ENCODE measurements at places on chromosomes 5 and 9.

DNA sequence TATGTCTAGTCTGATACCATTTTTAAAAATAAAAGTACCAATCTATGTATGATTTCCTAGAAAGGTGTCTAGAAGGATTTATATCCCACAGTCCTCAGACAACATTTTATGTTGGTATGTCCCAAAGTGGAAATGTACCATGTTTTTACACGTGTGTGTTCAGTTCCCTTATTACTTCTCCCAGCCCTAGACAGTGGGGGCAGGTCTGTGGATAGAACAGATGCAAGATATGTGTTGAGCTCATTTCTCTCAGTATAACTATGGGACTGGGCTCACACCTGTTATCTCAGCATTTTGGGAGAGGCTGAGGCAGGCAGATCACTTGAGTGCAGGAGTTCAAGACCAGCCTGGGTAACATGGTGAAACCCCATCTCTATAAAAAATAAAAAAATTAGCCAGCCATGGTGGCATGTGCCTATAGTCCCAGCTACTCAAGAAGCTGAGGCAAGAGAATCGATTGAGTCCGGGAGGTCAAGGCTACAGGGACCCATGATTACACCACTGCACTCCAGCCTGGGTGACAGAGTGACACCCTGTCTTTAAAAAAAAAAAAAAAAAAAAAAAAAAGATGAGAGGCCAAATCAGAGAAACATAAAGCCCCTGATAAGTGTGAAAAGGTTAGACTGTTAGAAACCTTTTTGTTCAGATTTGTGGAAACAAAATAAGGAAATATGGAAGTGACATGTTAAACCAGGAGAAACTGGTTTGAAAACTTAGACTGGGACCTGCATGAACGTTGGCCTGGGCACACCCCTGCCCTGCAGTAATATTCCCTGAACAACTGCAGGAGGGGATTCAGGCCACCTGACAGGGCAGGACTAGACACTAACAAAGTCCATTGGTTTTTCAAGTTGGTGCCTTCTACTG lies 7.4 kb upstream of the SLC2A8 start:
- no peak for DNase-seq

DNA sequence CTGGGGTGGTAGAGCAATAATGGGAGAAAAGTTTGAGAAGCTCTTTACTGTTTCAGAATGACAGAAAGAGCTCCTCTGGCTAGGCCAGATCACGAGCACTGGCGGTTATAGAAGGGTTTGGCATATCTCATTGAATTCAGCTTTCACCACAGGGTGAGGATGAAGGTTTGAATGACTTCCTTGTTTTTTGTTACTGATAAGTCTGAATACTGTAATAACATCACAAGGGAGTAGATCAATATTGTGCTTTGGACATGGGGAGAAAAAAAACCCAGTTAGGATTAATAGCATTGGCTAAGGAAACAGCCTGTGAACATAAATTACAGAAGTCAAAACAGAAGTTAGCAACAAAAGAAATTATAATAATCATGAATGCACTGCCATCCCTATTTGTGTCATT lies 9.4 kb downstream of the PHAX start:
- DNase-seq = no peak

DNA sequence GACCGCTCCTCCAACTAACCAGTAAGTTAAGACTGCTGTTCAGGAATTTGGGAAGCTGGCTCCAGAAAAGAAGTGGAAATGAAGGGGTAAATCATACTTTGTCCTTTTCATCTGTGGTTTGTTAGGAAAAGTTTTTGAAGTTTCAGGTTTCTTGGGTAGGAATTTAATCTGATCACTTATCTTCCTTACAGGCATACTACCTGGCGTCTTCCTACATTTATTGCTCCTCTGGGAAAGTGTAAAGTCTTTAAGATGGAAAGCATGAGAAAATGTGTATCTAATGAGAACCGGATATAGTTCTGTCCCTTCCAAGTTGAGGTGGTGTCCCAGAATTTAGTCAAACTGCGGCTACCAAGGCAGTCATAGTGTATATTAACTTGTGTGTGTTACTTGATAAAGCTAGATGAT lies 1.3 kb downstream of the RASA1 start:
- DNase-seq = peak; percentile 28

GRCh38 chr5:112189391-112189790 lies 229.7 kb downstream of the EPB41L4A start:
- DNase-seq = no peak

DNA sequence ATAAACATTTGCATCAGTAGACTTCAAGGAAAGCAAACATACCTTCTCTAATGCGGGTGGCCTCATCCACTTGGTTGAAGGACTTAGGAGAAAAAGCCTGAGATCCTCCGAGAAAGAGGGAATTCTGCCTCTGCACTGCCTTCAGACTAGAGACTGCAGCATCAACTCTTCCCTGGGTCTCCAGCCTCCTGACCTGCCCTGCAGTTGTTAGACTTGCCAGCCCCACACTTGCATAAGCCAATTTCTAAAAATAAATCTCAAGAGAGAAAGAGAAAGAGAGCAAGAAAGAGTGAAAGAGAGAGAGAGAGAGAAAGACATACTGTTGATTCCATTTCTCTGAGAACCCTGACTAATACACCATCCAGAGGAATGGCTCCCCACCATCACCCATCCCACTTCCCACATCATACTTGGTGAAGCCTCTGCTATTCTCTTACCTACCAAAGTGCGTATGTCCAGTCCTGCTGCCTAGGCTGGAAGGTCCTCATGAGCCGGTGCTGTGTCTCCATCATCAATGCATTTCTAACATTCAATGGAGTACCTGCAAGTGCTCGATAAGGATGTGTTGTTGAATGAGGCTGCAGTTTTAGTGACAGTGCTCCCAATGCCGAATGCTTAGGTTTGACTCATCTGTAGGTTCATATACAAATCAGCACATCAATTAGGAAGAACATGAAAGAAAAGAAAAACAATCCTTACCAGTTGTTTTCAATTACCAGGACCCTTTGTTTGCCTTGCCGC lies 35.1 kb downstream of the ZNF622 start:
- DNase-seq = no peak

DNA sequence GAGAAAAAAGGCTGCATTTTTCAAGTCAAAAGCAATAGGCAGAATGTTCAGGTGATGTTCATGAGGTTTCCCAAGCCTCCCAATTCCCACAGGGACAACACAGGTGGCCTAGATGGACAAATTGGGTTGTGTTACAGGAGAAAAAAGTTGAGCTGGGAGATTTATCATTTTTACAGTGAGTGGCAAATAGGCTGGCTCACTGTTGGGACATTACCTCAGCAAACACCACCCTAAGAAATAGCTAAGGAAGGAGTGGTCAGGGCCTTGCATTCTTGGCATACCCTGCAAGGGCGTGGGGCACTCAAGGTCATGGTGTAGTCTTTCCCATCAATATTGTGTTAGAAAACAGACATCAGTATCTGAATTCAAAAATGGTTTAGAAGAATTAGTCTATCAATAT lies 23.3 kb upstream of the CPLANE1 start:
- peak; percentile 77 for DNase-seq

DNA sequence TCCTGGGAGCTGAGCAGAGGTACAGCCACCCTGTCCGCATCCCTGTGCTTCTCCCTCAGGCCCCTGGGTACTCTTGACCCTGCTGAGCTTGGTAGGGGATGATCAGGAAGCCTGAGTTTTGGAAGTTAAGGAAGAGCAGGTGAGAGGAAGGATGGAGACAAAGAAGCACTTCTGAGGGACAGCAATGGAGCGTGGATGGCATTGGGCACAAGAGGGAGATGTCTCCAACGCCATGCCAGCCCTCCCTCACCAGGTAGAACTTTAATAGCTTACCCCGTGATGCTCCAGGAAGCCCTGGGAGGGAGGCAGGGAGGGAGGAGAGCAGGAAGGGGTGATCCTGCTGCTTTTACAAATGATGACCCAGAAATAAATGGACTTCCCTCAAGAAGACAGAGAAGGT lies 29.9 kb upstream of the SMU1 start:
- no peak for DNase-seq

- peak; percentile 22 for DNase-seq
Measured at GRCh38 chr9:4290427-4290837, 9.4 kb downstream of the GLIS3 start.

DNA sequence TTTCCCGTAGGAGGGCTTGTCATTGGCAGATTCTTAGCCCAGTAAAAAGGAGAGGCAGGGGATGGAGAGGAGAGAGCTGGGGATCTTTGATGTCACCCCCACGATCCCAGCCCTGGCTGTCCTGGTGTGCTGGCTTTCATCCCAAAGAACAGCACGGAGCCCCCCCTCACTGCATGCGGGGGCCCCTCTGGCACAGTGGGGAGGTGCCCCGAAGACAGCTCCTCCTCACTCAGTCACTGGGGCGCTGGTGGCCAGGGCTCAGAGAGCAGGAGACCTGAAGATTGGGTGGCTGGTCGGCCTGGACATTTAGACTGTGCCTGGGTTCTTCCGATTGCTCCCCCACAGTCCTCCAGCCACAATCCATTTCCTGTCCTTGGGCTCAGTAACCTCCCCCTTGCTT lies 207.5 kb downstream of the MELK start:
- DNase-seq = no peak

- no peak for DNase-seq
Measured at GRCh38 chr5:81826128-81826527, 75.2 kb upstream of the SSBP2 start.

DNA sequence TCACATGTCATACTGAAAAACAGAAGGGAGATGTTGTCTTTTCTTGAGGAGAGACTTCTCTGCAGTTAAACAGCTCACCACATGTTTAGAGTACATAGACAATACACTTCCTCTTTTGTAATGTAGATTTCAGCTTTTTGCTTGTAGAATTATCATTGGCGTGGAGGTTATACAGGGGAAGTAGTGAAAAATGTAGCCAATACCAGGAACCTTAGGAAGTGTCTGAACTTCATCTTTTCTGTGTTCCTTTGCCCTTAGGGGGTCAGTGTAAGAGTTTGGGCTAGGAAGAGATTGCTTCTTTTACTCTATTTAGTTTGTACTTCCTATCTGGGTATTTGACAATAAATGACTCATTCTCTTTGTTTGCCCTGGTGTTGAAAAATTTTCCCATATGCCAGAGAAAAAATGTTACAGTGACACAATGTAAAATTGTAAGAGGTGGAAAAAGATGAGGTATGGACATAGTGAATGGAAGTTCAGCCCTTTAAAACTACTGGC lies 21.0 kb upstream of the CDKN2B start:
- DNase-seq = peak; percentile 55

DNA sequence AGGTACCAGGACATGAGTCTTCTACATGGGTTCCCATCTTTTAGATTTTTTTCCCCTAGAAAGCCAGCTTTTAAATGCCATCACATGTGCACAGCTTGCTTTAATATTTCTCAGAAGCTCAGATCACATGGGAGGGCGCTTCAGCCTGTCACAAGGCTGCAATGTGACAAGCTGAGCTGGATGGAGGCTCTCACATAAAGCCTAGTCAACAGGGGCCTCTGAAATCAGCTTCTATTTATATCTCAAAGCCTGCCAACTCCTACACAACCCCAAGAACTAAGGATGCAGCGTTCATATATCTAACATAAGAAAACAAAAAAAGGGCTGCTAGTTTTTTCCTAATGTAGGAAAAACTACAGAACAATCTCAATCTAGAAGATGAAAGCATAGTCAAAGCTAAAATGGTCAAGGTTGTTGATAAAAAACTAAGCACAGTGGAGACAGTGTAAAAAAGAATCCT lies 2.3 kb downstream of the ZFAND5 start:
- peak; percentile 61 for DNase-seq

DNA sequence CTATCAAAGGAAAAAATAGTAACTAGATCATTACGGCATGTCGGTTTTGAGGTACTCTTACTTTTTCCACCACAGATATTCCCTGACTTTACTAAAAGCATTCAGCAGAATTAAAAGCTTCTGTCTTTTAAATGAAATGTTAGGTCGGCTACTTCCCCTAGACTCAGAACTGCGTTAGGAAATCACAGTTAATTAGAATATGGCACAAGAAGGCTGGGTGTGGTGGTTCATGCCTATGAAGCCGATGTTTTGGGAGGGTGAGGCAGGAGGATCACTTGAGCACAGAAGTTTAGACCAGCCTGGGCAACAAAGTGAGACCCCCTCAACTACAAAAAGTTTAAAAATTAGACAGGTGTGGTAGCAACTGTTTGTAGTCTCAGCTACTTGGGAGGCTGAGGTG lies 24.4 kb downstream of the CEMIP2 start:
- no peak for DNase-seq

GRCh38 chr5:161078793-161079192 lies 226.8 kb upstream of the ATP10B start:
- DNase-seq = peak; percentile 59

GRCh38 chr5:128927644-128928043 lies 37.6 kb upstream of the SLC27A6 start:
- DNase-seq = no peak

GRCh38 chr5:171445644-171446516 lies 26.4 kb downstream of the FGF18 start:
- DNase-seq = no peak

DNA sequence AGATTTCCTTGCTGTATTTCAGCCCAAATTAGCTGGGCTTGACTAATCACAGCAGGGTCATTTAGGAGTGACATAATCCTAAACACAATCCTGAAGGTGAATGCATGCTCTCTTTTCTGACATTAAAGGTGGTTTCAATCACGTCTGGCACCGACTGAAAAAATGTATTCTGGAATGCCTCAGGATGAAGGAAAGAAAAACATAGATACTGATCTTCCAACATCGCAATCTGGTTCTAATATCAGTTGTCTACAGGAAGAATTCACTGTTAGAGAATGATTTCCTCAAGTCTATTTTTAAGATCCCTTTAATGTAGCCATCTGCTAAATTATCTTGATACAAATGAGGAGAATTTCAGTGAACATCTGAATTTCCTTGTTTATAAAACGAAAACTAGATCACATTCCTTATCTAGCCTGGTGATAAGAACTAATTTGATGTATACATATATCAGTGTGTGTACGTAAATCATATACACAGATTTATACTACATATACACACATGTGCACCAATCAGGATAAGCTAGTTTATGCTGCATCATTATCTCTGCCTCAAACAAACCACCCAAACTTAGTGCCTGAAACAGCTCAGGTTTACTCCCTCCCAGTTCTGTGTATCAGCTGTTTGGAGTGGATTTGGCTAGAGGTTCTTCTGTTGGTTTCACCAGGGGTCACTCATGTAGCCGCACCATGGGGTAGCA lies 31.3 kb upstream of the TAS2R1 start:
- no peak for DNase-seq

- DNase-seq = no peak
Measured at GRCh38 chr9:26339796-26340195, 552.8 kb downstream of the CAAP1 start.

GRCh38 chr9:76136986-76137385 lies 246.5 kb downstream of the PCSK5 start:
- peak; percentile 84 for DNase-seq

- no peak for DNase-seq
Measured at GRCh38 chr9:69472101-69472620, 147.1 kb downstream of the ENTREP1 start.

- peak; percentile 58 for DNase-seq
Measured at GRCh38 chr5:137778772-137779564, 24.8 kb upstream of the HNRNPA0 start.

- no peak for DNase-seq
Measured at GRCh38 chr9:74901001-74901400, 13.3 kb upstream of the TRPM6 start.

- DNase-seq = no peak
Measured at GRCh38 chr5:179297026-179297425, 48.2 kb downstream of the ADAMTS2 start.

- no peak for DNase-seq
Measured at GRCh38 chr9:6884101-6884500, 126.3 kb downstream of the KDM4C start.

- DNase-seq = no peak
Measured at GRCh38 chr5:14413331-14413750, 168.3 kb upstream of the OTULINL start.

Measured in kidney tubule cell (primary cell).